Choroid plexus epithelial cell (primary cell): ENCODE measurements at places on chromosomes 4 and X.

GRCh38 chr4:26958925-26959653 lies 98.4 kb downstream of the STIM2 start:
- DNase-seq, result no peak

GRCh38 chrX:115493015-115493414 lies 68.0 kb upstream of the PLS3 start:
- no peak for DNase-seq

- DNase-seq, result no peak
Observed at GRCh38 chr4:145819101-145819852, 119.3 kb downstream of the ZNF827 start.

GRCh38 chrX:77118686-77119085 lies 328.5 kb upstream of the FGF16 start:
- no peak for DNase-seq

DNA sequence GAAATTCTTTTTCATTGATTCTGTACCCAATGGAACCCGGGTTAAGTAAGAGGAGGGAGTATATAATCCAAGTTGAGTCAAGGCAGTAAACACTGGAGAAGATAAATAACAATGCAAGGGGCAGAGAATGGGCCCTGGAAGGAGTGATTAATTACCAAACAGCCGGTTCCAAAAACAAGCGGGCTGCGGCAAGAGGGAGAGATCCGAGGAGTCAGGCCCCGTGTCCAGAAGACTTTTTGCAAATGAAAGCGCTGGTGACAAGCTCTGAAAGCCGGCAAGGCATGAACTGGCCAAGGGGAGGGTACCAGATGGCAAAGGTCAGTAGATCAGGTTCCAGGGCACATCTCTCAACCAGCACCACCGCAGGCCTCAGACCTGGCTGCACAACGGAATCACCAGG lies 294.9 kb downstream of the BCOR start:
- no peak for DNase-seq

- no peak for DNase-seq
Observed at GRCh38 chrX:120294651-120295050, 16.6 kb downstream of the TMEM255A start.

GRCh38 chrX:65920620-65921019 lies 119.3 kb downstream of the VSIG4 start:
- DNase-seq, result no peak

- DNase-seq, result no peak
Observed at GRCh38 chrX:580030-580429, 50.6 kb upstream of the SHOX start.

DNA sequence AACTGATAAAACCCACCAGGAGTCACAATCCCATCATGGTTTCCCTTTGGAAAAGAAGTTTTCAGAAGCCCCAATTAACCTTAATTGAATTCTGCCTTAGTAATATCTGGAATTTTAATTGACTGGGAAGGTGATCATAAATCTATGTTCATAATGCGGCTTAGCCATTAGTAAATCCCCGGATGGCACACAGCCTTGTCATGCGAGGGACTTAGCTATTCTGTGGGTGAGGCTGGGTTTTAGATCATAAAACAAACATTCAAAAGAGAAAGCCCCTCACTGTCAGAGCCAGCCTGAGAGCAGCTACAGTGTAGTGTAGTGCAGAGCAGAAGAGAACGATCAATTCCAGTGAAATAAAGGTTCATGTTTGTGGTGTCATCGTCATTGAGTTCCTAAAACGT lies 124.0 kb upstream of the NOCT start:
- DNase-seq, result no peak

DNA sequence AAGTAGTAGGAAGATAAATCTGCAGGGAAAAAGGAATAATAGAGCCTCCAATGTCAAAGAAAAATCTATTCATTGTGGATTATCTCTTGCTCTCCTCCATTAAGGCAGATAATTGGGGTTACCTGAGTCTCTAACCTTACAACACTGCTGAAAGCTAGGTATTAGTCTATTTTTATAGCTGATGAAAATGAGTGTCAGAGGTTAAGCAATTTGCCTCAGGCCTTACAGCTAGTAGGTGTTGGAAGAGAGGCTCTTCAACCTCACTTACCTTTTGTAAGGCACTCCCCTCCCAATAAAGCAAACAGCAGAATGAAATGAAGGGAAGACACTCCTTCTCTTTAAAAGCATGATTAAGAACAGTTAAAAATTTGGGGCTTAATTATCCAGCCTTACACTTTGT lies 45.4 kb upstream of the GAB1 start:
- no peak for DNase-seq

DNA sequence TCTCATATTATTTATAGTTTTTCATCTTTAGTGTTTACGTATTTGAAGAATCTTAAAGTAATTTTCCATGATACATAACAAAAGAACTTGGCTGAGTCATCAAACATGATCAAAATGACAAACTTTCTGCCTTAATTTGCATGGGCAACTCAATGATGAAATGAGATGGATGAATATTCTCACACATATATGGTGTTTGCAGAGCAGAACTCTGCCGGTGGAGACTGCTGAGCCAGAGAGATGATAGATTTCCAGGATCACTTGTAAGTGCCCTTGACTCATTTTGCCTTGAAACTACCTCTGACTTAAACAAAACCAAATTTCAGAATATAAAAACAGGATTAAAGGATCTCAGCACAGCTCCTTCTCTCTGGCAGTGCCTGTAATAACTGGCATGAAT lies 38.2 kb downstream of the TRPC3 start:
- no peak for DNase-seq

DNA sequence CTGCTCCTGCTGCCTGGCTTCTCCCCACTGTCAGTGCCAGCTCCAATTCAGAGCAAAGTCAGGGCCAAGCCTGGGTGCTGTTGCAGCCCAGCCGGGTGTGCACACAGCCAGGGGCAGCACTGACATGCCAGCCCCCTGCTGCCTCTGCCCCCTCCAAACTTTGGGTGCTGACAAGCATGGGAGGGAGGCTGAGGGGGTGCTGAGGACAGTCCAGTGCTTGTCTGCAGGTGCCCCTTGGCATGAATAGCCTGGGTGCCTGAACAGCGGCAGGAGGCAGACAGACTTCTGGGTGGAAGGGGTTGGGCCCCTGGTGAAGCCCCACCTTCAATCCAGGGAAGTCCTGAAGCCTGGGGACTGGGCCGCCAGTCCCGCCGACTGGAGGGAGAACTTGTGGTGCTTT lies 31.2 kb upstream of the PAGE1 start:
- DNase-seq, result no peak

DNA sequence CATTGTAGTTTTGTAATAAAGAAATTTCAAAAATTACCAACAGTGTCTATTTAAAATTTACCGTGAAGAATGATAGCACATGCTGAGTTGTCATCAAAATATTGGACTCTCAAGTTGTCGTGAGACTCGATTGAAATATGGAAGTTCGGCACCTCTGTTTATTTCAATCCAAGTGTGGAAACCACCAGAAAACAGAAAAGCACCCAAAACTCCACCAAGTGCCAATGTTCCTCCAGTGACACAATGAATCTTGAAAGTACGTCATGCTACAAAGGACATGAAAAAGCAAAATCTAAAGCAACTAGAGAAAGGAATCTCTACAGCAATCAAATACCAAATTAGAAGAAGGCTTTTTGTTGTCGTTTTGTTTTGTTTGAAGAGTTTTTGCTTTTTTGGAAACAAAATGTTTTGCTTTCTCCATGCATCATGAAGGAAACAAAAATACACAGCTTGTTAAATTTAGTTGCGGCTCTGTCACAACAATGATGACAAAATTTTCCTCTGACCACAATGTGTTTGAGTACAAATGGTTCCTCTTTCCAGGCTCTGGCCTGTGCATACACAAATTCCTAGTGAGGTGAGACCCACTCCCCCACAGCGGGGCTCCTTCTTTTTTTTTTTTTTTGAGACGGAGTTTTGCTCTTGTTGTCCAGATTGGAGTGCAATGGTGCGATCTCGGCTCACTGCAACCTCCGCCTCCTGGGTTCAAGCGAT lies 9.6 kb upstream of the IL13RA1 start:
- no peak for DNase-seq

- DNase-seq, result no peak
Observed at GRCh38 chrX:8579602-8580001, 115.0 kb downstream of the VCX3B start.

- DNase-seq, result no peak
Observed at GRCh38 chrX:30577362-30577991, at the start of gene TASL. Gene TASL (minus strand): TSS chrX:30577766. CDS start chrX:30560355, 17,411 bp downstream.

GRCh38 chr4:9999956-10000561 lies 21.2 kb downstream of the SLC2A9 start:
- peak; percentile 51 for DNase-seq

- peak; percentile 74 for DNase-seq
Observed at GRCh38 chr4:41156574-41156973, 57.8 kb downstream of the APBB2 start.

DNA sequence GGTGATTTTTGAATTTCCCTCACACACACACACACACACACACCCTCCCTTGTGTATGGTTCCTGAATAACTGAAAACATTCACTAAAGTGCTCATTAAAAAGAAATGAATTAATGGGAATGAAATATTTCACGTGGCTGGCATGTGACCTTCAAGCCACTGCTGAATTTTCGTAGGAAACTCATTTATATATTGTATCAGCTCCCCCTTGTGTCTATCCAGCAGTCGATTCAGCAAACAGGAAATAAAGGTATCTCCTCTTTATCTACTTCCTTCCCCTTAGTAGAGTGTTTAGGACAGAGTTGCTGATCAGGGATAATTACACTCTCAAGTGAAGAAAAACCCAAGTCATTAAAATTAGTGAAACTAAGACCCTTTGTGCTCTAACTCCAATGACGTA lies 912.6 kb upstream of the LCORL start:
- peak; percentile 8 for DNase-seq

DNA sequence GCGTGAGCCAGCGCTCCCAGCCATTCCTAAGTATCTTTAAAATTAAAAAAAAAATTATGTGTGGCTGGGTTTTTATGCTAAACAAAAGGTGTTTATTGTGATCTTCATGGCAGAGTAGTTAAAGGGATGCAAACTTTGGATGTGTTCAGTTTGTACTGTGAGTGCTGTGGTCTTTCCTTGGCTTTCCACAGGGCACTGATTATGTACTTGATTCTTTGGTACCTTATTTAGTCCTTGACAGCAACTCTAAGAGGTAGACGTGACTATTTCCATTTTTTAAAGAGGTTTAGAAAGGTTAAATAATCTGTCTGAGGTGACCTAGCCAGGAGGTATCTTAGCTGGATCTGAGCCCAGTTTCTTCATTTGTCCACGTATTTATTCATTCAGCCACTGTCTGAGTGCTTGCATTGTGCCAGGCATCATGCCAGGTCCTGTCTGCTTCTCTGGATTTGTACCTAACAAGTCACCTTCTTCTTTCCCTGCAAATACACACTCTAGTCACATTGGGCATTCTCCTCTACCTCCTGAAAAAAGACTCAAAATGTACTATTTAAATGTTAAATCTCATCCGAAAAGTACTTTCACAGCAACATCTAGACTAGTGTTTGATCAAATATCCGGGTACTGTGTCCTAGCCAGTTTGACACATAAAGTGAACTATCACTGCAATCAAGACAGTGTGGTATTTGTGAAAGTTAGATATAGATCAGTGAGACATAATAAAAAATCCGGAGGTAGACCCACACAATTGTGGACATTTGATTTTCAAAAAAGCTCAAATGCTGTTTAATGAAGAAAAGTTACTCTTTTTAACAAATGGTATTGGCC lies 31.5 kb downstream of the WWC2 start:
- DNase-seq, result peak; percentile 52

DNA sequence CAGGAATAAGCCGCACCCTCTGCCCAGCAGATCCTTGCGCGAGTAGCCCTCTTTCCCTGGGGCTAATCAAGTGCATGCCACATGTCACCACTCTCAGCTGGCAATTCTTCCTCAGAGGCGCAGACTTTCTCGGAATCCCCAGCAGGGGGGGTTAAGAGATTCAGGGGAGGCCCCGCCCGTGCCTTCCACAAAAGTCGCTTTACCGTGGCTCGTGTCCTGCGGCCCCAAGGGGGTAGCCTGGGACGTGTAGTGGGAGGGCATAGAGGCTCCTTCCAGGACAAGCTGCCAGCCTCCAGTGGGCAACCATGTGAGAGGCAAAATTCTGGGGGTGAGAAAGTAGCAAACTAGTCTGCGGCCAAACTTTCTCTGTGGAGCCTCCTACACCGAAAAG lies 652 bp downstream of the SRPX start:
- peak; percentile 48 for DNase-seq

DNA sequence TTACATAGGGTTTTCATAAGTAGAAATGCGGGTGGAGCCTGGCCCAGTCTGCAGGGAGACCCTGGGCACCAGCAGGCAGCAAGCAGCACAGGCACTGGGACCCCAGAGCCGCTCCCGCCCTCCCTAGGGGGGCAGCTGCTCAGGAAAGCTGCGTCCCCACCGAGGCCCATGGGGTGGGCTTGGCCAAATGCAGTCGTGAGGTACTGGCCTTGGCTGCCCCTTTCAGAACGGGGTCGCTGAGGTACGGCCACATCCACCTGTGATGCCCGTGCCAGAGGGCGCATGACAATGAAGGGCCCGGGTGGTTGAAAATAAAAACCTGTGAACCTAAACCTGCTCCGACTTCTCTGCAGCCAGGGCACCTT lies 16.7 kb downstream of the TMEM175 start:
- DNase-seq, result no peak

DNA sequence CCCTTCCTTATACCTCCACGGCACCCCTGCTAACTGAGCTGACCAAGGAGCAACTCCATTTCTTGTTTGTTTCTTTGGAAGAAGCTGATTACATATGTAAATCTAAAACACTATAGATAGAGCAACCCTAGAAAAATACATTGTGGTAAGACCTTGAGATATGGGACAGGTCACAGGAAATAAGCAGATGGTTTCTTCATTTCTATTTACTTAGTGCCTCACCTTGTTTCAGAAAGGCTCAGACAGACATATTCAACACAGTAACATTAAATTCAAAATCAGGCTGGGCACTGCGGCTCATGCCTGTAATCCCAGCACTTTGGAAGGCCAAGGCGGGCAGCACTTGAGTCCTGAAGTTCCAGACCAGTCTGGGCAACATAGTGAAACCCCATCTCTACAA lies 47.3 kb downstream of the IRF2 start:
- DNase-seq, result no peak

DNA sequence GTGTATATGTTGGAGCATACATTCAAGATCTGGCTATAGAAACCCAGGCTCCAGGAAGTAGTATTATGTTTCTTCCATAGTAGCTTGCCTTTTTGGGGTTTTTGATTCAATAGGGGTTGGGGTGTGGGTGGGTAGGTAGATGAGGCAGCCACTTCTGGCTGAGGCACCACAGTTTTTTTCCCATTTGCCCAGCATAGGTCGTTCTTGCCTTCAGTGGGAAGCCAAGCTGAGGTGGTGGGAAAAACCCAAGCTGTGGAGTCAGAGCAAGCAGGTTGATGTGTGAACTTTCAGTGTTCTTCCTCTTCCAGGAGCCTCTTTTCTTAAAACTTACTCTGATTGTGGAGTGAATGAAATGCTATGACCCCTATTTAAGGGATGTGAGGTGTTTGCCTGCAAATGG lies 67.0 kb upstream of the RPS6KA3 start:
- DNase-seq, result no peak
